Stimulated activated CD8-positive, alpha-beta memory T cell treated with anti-CD3 and anti-CD28 coated beads, Interleukin-7, amount 100 ng/mL, for 4 hours (primary cell): ENCODE measurements at places on chromosomes 11 and 22.

DNA sequence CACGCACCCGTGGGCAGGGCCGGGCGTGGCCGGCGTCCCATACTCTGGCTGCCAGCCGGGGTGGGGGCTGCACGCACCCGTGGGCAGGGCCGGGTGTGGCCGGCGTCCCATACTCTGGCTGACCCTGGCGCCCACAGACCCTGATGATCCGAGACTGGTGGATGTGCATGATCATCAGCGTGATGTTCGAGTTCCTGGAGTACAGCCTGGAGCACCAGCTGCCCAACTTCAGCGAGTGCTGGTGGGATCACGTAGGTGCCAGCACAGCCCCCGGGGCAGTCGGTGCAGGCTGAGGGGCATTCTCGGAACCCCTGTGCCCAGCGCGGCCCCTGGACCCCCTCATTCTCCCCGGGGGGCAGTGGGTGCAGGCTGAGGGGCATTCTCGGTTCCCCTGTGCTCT is 19.0 kb downstream of the RNH1 start:
- no peak for DNase-seq

- no peak for DNase-seq
Observed at GRCh38 chr22:28373831-28374230, 305.8 kb downstream of the TTC28 start.

- DNase-seq, result no peak
Observed at GRCh38 chr11:86559311-86559945, 113.0 kb downstream of the ME3 start.

DNA sequence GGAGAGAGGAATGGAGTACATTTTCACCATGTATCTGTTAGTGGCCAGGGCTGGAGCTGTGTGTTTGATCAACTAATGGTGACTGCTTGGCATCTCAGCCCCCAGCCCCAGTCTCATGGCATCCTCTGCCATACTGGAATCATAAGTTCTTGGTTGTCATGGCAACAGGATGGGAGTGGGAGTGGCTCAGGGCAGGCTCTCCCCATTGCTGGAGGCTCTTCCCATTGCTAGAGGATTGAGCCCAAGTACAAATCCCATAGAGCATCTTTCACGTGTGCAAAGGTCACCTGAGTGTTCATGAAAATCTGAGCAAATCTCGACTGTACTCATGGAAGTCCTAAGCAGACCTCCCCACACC is 14.9 kb downstream of the DNAJB13 start:
- DNase-seq, result no peak

DNA sequence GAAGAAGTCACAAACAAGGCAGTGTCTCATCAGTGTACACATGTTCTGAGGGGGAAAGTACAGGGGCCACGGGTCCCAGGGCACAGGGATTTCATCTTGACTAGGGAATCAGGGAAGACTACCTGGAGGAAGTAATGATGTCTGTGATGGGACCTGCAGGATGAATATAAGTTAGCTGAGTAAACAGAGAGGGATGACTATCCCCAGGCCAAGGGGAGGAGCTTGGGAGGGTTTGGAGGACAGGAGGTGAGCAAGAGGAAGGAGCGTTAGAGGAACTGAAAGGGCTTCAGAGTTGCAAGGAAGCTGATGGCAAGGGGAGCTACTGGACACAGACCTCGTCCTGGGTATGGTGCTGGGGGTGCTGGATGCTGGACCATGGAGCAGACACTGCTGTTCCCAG is 56.4 kb downstream of the TRAF6 start:
- no peak for DNase-seq

DNA sequence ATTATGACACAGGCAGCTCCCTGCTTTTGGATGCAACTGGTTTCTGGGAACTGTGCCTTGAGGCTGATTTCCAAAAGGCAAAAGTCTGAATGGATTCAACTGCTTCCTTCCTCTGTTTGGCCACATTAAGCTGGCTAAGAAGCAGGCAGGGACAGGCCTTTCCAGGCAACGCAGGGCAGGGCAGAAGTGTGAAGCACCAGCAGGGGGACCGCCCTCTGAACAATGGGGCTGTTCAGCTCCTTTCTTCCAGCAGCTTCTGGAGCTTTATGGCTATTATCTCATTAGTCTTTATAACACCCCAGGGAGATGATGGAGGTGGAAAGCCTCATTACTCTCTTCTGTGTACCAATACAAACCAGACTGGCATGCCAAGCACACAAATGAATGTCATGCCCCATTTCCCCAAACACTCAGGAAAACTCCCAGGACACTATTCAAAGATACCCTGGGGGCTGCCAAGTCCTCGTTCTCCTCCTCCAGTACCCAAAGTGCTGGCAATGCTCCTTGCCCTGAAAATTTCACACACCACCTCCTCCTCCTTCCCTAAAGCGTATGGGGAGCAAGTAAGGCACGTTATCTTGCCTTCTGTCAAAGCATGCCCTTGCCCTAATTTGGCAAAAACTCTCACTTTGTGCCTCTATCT is 21.3 kb downstream of the MORC2 start:
- DNase-seq, result no peak
